HuH-7.5 (cell line): ENCODE measurements at places on chromosomes 1 and 21.
A peak's percentile ranks its signal among the peaks of the same experiment; 100 is the strongest.

GRCh38 chr21:37342046-37342632 lies 24.4 kb upstream of the DYRK1A start:
- DNase-seq, result no peak

DNA sequence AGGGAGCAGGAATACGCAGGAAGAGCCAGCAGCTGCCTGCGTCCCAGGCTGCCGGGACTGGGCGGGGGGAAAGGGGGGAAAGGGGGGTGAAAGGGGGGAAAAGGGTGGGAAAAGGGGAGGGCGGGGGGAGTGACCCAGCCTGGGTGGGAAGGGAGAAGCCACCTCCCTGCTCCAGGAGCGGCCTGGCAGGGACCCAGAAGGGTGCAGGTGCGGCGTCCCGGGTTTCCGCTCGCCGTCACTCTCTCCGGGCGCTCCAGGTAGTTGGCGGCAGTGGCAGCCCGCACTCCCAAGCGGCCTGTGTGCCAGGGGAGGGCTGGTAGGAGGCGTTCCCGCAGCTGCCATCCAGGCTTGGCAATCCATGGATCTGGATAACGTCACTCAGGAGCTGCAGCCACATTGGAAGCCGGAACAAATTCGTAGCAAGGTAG lies 141.0 kb upstream of the NGF start:
- DNase-seq, result no peak

- DNase-seq, result no peak
Measured at GRCh38 chr1:35894656-35895055, 11.6 kb downstream of the AGO1 start.

- DNase-seq, result peak; percentile 88
Measured at GRCh38 chr1:27959792-27960603, at the start of gene XKR8. TSS of gene XKR8 (plus strand) at chr1:27959973. CDS start at chr1:27960070, 97 bp downstream.

DNA sequence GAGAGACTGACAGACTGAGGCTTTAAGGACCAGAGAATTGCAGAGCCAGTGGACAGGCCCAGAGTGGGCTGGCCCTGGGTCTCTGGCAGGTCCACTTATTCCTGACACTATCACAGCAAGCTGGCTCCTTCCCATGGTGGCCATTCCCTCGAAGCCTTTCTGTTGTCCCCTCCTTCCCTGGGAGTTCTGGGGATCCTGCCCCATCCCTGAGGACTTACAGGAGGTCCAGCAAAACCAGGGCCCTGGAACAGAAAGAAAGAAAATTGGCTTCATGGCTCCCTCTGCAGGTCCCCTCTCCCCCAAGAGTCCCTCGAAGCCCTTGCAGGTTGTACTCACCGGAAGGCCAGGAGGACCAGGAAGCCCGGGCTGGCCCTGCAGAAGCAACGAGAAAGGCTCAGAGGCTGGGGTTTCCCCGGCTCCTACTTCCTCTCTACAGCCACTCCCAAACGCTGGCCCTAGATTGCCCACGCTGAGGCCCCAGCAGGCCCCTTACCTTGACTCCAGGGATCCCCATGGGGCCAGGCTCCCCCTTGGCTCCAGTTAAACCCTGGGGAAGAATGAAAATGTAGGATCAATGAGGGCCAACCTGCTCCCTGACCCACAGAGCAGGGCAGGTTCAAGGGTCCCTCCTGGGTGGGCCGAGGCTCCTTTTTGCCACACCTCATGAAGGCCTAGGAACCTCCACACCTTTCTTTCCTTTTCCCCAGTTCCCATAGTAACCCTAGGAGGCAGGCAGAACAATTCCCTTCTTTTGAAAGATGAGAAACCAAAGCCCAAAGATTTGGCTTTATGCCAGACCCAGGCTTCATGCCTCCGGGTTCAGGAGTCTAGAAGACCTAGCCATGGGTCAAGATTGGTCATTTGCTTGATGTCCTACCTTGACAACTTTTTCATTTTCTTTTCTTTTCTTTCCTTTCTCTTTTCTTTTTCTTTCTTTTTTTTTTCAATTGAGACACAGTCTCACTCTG lies 4.6 kb downstream of the COL9A2 start:
- DNase-seq, result no peak

DNA sequence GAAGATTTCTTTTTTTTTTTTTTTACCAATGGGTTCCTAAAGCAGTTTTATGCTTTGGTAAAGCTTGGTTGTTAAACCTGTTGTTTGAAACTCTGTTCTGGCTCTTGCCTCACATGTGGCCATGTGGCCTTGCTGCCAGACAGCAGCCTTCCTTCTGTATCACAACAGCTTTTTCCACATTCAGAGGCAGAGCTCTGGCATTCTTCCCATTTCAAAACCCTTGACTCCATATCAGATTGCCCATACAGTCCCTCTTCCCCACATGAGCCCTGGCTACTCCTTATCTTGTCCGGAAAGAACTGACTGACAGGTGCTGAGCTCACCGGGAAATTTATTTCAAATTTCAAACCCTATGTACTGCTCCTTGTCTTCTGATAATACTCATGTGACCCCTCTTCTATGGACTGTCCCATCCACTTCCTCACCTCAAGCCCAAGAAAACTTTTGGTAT lies 38.5 kb upstream of the LAX1 start:
- no peak for DNase-seq

DNA sequence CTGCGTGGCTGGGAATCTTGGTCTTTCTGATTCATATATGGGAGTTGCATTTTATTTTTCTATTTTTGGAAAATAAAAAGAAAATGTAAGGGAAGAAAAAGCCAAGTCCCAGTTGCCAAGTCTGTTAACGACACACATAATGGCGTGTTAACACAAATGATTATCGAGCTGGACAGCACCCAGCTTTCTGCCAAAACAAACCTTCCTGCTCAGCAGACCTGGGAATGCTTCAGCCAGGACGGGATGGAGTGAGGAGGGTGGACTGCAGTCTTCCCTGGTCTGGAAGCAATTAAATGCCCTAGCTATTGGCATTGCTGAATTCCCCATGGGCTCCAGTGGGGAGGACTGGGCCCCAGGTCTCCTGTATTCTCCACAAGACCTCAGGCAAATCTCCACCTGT lies 184.2 kb upstream of the USP24 start:
- DNase-seq, result no peak

DNA sequence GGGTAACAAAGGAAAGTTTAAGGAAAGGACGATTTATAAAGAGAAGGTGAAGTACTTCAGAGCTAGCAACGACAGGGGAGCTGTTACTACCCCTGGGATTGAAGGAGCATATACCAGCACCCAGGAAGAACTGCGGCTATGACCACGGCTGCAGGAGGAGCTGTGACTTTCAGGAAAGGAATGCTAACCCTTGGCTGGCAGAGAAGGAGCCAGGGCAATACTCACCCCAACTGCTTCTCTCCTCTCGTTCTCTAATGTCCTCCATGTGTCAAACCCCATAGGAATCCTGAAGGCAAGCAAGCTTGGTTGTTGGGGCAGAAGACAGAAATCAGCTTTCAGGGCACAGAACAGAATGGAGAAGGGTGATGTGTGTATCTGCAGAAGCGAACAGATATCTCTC lies 120.5 kb downstream of the TMEM53 start:
- no peak for DNase-seq

GRCh38 chr1:202162047-202162417 lies 1.6 kb upstream of the PTPN7 start:
- no peak for DNase-seq

DNA sequence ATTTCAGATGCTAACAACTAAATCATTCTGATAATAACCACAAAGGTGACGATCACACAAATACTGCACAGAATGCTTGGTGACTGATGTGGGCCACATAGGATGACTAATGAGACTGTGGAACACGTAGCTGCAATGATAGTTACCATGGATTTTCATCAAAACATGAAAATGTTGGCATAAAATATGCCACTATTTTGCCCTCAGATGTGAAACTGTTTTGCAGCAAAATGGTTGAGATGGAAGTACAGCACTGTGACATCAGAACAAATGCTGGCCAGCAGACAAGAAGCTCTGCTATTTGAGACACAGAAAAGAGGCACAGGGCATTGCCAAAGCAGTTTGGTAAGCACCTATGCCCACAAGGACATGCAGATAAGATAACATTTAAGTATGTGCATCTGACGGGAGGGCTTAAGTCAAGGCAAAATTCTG lies 83.8 kb downstream of the NIBAN1 start:
- DNase-seq, result no peak

- no peak for DNase-seq
Measured at GRCh38 chr1:190303501-190303900, 174.2 kb downstream of the BRINP3 start.

- no peak for DNase-seq
Measured at GRCh38 chr1:119101563-119101962, 38.9 kb downstream of the WARS2 start.

- no peak for DNase-seq
Measured at GRCh38 chr1:172356620-172357019, 63.9 kb upstream of the C1orf105 start.
